ENCODE measurements at places on chromosomes 2 and 18.

- DNase-seq: no peak
Observed at GRCh38 chr2:189082376-189082975, 97.1 kb downstream of the COL5A2 start.

DNA sequence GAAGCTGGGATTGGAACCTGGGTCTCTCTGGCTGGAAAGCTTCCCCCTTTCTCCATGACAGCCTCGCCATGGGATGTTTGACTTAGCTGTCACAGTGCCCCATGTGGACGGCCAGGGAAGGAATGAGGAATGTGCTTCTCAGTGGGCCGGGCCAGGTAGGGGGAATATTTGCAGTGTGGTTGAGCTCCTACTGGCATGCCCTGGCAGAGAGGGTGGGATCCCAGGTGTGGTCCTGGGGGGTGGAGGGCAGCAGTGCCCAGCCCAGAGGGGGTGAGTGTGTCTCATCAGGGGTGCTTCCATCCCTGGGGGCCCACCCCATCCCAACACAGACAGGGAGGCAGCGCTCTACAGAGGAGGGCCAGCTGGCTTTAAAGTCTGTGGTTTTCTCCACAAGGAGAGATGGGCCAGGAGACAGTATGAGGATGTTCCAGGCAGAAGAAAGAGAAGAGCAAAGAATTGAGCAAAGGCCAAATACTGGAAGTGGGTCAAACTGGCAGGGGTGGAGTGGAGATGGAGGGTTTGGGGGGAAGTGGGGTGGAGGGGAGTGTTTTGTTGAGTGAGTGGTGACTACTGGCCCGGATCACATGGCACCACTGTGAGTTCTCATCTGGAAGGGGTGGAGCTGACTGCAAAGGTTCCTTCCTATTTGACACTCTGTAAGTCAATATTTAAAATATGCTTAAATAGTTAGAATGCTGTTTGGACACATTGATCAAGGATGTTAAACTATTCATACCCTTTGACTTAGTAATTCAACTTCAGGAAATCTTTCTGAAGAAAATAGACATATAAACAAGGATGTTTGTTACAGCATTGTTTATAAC lies 94.0 kb downstream of the MYCN start:
- DNase-seq: no peak

GRCh38 chr2:120343433-120344105 lies 2.4 kb upstream of the INHBB start:
- DNase-seq: peak; percentile 31

- DNase-seq: no peak
Observed at GRCh38 chr2:109376115-109376514, 237.7 kb downstream of the SEPTIN10 start.

GRCh38 chr2:127508023-127508630 lies 18.2 kb downstream of the IWS1 start:
- DNase-seq: no peak

DNA sequence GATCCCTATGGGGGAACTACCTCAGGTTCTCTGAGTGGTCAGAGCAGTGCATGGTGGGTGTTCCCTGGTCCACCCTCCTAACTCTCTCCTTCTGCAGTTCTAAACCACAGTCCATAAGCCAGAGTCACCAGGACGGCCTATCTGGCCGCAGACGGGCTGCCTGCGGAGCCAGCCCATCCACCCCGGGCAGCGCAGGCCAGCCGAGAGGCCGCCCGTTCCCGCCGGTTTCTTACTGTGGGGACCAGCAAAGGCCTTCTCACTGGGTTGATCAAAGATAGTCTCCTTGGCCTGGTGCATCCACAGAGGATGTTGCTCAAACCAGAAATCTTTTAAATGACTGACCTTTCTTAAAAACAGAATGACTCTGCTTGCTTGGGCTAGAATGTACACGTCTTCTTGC lies 9.6 kb upstream of the CHST10 start:
- DNase-seq: no peak

Data from effector CD4-positive, alpha-beta T cell (primary cell).